ENCODE measurements at places on chromosomes 3 and 15. TPM values are rescaled to one million over a fixed set of nuclear protein-coding genes. Genes with fewer than 3 reads are reported as not detected.

The LMAN1L gene
- total RNA-seq: 6.3 TPM

The ALDH1L1 gene
- 31.6 TPM for total RNA-seq

The PRSS50 gene
- not detected for total RNA-seq

The VPS13C gene
- total RNA-seq: 28.5 TPM

The ERICH6 gene
- total RNA-seq: not detected

The PP2D1 gene
- total RNA-seq: not detected

The COX17 gene
- 90.2 TPM for total RNA-seq

The TMEM207 gene
- total RNA-seq: not detected

The CELSR3 gene
- 0.12 TPM for total RNA-seq

The CD200R1L gene
- not detected for total RNA-seq

The CEP70 gene
- total RNA-seq: 30.0 TPM

The PLSCR5 gene
- total RNA-seq: not detected

The CPNE9 gene
- total RNA-seq: not detected

The RCCD1 gene
- 6.4 TPM for total RNA-seq

The EOMES gene
- 0.20 TPM for total RNA-seq

The SLC15A2 gene
- total RNA-seq: 5.2 TPM

The CXCR6 gene
- 0.33 TPM for total RNA-seq

The SIDT1 gene
- total RNA-seq: 0.55 TPM

The IL17RE gene
- 2.3 TPM for total RNA-seq

The PPP2R3A gene
- total RNA-seq: 74.3 TPM

The CCR3 gene
- not detected for total RNA-seq

The SLC12A1 gene
- total RNA-seq: not detected

The GOLGA8T gene
- not detected for total RNA-seq

The CAPN3 gene
- total RNA-seq: 5.7 TPM

The ARNT2 gene
- 2.3 TPM for total RNA-seq

The RASGRF1 gene
- 0.37 TPM for total RNA-seq

The RYR3 gene
- 0.02 TPM for total RNA-seq

The CRTAP gene
- 87.3 TPM for total RNA-seq

The SLC9A9 gene
- total RNA-seq: 4.0 TPM

The DUOX1 gene
- total RNA-seq: not detected

The KLF15 gene
- 25.6 TPM for total RNA-seq

The KPNA1 gene
- total RNA-seq: 71.0 TPM

The IQCH gene
- 1.3 TPM for total RNA-seq

The GOLGA8S gene
- total RNA-seq: 0.40 TPM

The GNAT1 gene
- not detected for total RNA-seq

The CCR4 gene
- total RNA-seq: 0.13 TPM

The SEMA3G gene
- total RNA-seq: 17.1 TPM

The TRIM59 gene
- 0.72 TPM for total RNA-seq

The C15orf39 gene
- 12.2 TPM for total RNA-seq

The ACTC1 gene
- 12,698 TPM for total RNA-seq

The MYEF2 gene
- 13.3 TPM for total RNA-seq

The FBXL2 gene
- total RNA-seq: 2.5 TPM

The FBXL22 gene
- 20.0 TPM for total RNA-seq

The C3orf80 gene
- 0.41 TPM for total RNA-seq

The C3orf20 gene
- total RNA-seq: 0.14 TPM

The MINAR1 gene
- total RNA-seq: 0.28 TPM

The CPN2 gene
- 4.5 TPM for total RNA-seq

The RNF123 gene
- total RNA-seq: 57.0 TPM

The CLDN18 gene
- not detected for total RNA-seq

The NDN gene
- total RNA-seq: 37.8 TPM

The HYKK gene
- 7.6 TPM for total RNA-seq

The TRH gene
- not detected for total RNA-seq

The DENND4A gene
- 15.8 TPM for total RNA-seq

The TBC1D2B gene
- 6.3 TPM for total RNA-seq

The FOXB1 gene
- total RNA-seq: not detected

The TLR9 gene
- total RNA-seq: 0.46 TPM

The ABHD17C gene
- total RNA-seq: 5.0 TPM

The SLC9C1 gene
- total RNA-seq: 2.2 TPM

The LRRC31 gene
- total RNA-seq: not detected
